BJ (cell line): ENCODE measurements at places on chromosomes 16 and 17. TPM values are rescaled to one million over a fixed set of nuclear protein-coding genes. Genes with fewer than 3 reads are reported as not detected.
A peak's percentile ranks its signal among the peaks of the same experiment; 100 is the strongest.

Gene PRSS8
- not detected in 2 replicates for polyA plus RNA-seq

Gene RNF112
- 0.60 and 0.70 TPM in 2 replicates for polyA plus RNA-seq

- peak; percentile 35 for DNase-seq
Measured at GRCh38 chr16:66832661-66833305, 2.0 kb upstream of the NAE1 start.

GRCh38 chr16:50861451-50861850, 119.6 kb downstream of the CYLD start:
- DNase-seq = no peak

GRCh38 chr16:57069635-57070370, 22.6 kb upstream of the CPNE2 start:
- no peak for DNase-seq

Gene ENPP7
- not detected in 2 replicates for polyA plus RNA-seq
